Hematopoietic multipotent progenitor cell treated with erythropoietin and hydrocortisone succinate and interleukin-3 and kit ligand, for 8 days (in vitro differentiated cells): ENCODE measurements at places on chromosomes 4 and X.
A peak's percentile ranks its signal among the peaks of the same experiment; 100 is the strongest.

GRCh38 chr4:163556177-163556576, 61.7 kb downstream of the TMA16 start:
- peak; percentile 15 for DNase-seq

DNA sequence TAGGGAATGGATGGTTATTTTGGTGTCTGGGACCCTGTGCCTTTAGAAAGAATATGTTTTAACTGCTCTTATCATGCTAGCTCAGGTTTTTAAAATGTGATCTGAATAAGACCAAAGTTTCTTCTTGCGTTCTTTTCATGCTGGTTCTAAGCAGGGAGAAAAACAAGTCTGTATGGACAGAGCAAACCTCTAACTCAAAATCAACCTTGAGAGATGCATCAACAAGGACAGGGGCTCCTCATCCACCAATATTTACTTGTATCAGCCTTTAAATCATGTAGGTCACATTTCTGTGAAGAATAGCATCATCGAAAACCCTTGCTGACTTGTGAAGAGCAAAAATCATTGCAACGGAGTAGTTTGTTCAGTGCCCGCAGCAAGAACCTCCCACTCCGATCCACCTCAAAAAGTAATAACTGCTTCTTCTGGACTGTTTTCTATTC, 1.2 kb downstream of the ATP10D start:
- DNase-seq, result no peak

- DNase-seq, result no peak
These were observed 45.2 kb downstream of the PHKA2 start for GRCh38 chrX:18938710-18939109.

DNA sequence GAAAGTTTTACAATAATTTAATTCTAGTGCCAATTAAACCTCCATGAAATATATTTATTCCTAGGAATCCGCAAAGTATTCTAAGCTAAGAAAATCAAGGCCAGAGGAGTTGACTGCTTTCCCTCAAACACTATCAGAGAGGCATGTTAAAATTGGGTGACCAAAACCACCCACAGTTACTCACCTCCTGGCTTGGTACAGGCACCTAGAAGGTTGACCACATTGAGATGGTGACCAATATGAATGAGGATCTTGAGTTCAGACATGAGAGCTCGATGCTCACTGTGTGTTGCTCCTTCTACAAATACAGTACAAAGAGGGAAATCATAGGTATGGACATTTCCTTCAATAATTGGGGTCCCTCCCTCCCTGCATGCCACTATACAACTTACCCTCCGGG, 29.4 kb downstream of the KDR start:
- DNase-seq, result no peak

DNA sequence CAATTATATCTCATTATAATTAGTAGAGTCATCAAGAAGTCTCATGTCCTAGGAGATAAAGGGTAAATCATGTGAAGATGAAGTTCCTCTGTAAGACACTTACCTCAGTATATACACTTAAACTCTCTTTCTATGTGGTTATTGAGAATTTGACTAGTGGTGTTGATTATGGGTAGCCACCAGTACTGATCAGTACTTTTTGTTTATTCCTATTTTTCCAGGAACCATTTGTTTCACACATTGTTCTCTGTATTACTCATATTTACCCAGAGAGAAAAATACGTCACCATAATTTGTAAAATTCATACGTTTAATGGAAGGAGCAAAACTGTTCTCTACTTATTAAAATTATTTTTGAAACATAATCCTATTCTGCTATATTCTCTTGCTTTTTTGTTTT, 55.8 kb upstream of the PRDM8 start:
- DNase-seq, result no peak

DNA sequence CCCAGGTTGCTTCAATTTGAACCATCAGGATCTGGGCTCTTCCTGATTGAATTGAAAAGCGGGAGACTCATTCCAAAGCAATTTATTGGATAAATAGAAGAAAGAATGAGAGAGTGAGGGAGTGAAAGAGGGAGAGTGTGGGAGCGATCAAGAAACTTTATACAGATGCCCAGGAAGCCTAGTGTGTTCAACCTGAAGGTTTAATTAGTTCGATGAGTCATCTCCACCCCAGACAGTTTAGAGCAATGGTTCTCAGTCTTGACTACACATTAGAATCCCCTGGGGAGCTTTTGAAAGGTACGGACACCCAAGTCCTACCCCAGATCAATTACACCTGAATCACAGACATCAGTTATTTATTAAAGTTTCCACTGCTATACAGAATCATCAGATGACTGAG, 61.5 kb downstream of the GEMIN8 start:
- no peak for DNase-seq

DNA sequence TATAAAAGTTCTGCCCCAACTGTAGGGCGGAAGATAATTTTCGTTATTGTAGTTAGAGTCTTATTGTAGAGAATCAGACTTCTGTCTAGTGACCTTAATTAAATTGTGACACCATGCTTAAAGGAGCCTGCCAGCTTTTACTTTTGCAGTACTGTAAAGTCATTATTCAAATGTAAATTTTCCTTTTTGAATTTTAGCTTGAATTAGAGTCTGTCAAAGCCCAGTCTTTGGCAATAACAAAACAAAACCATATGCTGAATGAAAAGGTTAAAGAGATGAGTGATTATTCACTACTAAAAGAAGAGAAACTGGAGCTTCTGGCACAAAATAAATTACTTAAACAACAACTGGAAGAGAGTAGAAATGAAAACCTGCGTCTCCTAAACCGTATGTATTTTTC, 21.8 kb downstream of the OFD1 start:
- no peak for DNase-seq

DNA sequence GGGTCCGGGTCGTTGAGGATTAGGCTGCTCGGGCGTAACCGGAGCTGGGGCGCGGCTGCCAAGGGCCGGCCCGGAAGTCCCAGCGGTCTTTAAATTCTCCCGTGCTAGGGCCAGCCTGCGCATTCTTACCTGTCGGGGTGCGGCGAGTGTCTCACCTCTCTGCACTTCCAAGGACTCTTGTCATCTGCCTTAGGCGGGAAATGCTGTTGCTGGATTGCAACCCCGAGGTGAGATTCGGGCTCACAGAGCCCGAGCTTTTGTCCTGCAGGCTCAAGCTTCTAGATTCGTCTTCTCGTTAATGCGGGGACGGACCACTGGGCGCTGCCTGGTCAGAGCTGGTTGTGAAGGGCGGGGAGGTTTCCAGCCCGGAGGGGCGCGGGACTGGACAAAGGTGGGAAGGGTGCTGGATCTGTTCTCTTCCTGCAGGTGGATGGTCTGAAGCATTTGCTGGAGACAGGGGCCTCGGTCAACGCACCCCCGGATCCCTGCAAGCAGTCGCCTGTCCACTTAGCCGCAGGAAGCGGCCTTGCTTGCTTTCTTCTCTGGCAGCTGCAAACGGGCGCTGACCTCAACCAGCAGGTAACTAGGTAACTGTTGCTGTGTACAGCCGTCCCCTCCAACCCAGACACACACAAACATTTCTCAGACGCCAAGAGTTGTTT, at the start of gene ANKRD37:
Gene ANKRD37 (plus strand): TSS at position 118 of the 662 bp plus-strand sequence. CDS start 83 bp downstream, at position 201.
- no peak for DNase-seq

GRCh38 chr4:168854350-168854921, 155.6 kb downstream of the CBR4 start:
- DNase-seq, result no peak

DNA sequence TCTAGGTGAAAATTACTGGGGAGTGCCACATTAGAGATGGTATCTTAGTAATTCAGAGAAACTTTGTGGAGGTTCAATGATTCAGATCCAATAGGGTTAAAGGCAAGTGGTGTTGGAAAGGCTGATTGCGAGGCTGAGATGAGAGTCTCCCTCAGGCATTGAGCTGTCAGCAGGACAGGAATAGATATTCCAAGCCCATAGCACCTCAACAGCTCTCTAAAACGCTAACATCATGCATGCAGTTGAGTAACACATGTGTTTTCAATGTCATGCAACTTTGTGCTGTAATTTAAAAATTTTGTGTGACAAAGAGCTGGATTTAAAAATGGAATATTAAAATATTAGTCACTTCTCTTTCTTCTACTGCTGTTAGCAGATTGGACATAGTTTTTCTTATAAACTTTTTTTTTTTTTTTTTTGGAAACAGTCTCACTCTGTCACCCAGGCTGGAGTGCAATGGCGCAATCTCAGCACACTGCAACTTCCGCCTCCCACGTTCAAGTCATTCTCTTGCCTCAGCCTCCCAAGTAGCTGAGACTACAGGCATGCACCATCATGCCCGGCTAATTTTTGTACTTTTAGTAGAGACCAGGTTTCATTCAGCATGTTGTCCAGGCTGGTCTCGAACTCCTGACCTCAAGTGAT, 173.5 kb upstream of the C1QTNF7 start:
- DNase-seq, result no peak

GRCh38 chr4:154612472-154613414, at the start of gene FGG:
TSS of gene FGG (minus strand) at chr4:154612656. CDS start at chr4:154612609, 47 bp downstream.
- no peak for DNase-seq

DNA sequence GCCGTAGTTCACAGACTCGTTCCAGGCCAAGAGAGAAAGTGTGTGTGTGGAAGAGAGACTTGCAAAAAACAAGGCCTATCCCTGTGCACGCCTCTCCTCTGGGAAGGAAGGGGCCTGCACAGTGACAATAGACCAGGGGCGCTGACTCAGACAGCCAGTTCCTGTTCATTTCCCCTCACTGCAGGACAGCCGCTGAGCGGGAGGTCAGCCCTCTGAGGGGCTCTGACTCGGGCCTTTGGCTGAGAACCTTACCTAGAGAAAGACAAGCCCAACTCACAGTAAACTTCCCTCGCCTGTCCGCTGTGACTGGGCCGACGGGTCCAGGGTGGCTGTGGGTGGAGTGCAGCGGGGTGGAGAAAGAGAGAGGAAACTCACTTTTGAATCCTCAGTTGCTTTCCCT, 52.1 kb downstream of the RTL5 start:
- DNase-seq, result no peak

GRCh38 chrX:112067601-112068000, 15.0 kb downstream of the TRPC5 start:
- no peak for DNase-seq

- no peak for DNase-seq
These were observed 66.6 kb downstream of the BANK1 start for GRCh38 chr4:101857176-101857575.

DNA sequence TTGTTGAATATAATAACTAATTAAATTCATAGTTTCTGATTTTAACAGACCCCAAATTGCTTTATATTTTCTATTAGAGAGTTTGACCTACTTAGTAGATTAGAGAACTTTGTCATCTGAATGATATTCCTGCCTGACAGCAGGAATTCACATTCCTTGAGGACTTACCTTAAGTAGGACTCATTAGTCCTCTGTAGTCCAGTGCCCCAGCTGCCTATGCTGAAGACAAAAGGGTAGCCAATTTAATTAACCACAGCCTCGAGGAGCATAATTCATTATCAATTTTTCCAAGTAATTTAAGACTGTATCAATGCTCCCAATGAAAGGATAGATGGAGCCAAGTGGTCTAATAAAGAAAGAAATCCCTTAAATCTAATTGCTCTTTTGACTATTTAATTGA, 1405.0 kb upstream of the IGFBP7 start:
- DNase-seq, result no peak

DNA sequence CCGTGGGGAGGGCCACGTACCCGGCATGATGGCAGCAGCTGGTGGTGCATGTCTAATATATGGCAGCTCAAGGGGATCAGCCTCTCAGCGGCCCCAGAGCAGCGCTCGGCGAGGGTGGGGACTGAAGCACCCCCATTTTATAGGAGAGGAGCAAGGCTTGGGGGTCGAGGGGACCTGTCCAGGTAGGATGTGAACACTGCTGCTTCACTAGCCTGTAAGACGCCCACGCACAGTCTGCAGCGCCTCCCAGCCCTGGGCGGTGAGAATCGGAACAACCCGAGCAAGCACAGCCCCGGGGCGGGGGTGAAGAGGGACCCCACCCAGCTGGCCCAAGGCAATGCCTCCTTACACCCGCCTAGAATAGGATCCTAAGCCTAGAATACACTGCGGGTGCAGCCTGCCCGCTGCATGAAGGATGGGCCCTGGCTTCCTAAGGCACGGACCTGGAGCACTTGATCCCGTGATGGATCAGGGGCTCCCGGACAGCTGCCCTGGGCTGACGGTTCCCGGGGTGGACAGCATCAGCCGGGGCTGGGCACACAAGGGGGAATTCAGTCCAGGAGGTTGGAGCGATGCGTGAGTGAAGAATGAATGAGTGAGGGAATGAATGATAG, 17.6 kb downstream of the ADRA2C start:
- DNase-seq, result no peak

GRCh38 chr4:24241511-24241910, 342.8 kb downstream of the DHX15 start:
- DNase-seq, result no peak

DNA sequence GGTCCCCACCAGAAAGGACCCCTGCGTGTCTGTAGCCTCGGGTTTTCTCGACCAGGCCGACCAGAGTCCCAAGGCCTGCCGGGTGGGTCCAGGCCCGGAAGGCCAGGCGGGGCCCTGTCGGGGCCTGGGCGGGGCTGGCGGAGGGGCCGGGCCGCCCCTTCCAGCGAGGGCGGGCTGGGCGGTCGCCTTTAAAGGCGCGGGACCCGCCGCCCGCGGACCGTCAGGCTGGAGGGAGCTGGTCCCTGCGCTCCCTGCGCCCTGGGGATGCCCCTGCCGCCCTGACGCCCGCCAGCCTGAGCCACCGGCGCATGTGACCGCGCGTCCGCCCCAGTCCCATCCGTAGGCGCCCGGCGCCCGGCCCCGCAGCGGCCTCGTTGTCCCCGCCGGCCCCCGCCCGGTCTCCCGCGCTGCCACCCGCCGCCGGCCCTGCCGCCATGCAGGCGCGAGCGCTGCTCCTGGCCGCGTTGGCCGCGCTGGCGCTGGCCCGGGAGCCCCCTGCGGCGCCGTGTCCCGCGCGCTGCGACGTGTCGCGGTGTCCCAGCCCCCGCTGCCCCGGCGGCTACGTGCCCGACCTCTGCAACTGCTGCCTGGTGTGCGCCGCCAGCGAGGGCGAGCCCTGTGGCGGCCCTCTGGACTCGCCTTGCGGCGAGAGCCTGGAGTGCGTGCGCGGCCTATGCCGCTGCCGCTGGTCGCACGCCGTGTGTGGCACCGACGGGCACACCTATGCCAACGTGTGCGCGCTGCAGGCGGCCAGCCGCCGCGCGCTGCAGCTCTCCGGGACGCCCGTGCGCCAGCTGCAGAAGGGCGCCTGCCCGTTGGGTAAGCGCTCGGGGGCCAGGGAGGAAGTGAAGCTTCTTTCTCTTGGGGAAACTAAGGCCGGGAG, at the start of gene HTRA3:
Gene HTRA3 (plus strand): TSS at position 220 of the 883 bp plus-strand sequence. CDS start 215 bp downstream, at position 435.
- no peak for DNase-seq

- DNase-seq, result peak; percentile 35
These were observed 347.8 kb upstream of the PITX2 start for GRCh38 chr4:110970642-110971041.

DNA sequence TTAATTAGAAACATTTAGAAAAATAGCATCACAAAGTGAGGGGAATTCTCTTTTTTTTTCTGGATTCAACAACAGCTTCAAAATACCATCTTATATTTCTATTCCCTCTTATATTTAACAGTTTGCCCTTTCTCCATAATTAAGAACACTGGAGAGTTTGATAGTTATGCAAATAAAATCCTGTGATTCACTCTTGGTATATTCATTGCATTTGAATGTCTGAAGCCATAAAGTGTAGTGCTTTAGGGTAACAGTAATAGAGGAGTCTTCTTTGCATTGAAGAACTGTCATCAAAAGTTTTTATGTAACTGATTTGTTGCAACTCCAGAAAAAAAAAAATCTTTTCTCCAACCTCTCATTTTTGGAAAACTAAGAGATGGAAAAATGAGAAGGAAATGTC, 352.0 kb upstream of the GALNTL6 start:
- no peak for DNase-seq
